GM06990 (cell line): ENCODE measurements at places on chromosomes 6 and 20.
A peak's percentile ranks its signal among the peaks of the same experiment; 100 is the strongest.

DNA sequence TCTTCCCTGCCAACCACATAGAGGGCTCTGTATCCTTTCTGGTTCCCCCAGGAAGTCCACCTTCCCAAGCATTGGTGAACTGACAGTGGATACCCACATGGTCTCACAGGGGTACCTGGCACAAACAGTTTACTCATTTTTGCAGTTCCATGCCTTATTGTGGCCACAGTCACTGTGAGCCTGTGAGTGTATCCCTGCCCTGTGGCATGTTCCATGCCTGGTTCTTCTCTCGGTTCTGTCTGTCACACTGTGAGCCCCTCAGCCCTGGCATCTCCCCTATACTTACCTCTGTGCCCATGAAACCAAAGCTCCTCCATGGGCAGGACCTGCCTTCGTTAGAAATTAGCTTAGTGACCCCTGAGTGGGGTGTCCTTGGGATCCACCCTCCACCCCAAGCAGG is 107.8 kb downstream of the TOX2 start:
- DNase-seq, result no peak

DNA sequence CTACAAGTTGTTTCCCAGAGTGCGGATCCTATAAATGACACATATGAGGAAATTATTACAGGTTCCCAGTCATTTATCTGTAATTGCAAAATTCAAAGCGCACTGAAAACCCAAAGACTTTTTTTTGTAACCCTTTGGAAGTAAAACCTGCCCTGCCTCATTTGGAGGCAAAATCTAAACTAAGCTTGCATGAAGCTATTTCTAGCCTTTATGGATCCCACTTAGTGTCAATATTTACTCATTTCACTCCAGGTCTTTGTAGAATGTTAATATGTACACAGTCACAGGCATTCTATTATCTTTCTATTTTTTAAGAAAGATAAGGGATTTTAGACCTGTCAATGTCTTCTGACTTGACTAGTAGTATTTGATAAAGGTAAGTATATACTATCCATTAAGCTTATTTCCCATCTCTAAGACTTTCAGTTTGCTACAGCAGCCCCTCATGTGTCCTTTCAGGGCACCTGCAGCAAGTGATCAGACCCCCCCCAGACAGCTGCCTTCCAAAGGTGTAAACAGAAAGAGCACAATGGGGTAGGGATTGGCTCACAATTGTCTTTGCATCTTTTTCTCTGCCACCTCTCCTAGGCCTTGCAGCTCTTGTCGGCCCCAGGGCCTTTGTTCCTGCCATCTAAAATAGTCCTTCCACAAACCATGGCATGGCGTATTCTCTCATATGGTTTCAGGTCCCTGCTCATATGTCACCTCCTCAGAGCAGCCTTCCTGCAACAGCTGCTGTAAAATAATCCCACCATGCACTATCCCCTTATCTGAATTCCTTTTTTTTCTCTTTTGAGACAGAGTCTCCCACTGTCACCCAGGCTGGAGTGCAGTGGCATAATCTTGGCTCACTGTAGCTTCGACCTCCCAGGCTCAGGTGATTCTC is 1.3 kb upstream of the REPS1 start:
- no peak for DNase-seq

DNA sequence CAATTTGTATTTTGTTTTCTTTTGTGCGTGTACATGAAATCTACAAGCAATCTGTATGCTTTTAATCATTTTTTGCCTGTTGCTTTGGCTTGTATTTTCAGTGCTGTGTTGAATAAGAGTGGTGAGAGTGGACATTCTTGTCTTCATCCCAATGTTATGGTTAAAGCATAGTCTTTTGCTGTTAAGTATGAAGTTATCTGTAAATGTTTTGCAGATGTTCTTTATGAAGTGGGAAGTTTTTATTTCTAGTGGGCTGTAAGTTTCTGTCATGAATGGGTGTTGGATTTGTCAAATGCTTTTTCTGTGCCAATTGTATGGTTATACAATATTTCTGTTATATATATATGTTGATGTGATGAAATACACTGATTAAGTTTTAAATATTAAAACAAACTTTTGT is 24.2 kb downstream of the ZKSCAN3 start:
- no peak for DNase-seq

DNA sequence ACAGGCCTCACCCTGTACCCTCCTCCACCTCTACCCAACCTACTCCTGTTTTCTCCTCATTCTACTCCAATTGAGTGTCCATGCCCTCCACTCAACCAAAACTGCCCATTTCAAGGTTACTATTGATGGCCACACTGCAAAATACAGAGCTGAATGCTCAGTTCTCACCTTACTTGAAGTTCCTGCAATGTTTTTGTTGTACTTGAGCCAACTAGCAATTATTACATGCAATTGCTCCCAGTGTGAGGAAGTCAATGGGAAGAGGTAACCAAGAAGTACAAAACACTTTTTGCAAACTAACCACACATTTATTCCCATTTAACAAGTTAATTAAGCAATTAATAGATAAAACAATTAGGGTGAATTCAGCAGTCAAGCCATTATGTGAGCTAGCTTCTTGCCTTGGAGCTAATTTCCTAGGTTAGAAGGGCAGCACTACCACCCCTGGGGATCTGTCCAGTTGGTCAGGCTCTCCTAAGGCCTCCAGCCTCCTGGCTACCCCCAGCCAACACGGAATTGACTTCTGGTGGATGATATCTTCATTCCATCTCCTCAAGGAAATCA is 52.4 kb upstream of the GGTLC1 start:
- no peak for DNase-seq

DNA sequence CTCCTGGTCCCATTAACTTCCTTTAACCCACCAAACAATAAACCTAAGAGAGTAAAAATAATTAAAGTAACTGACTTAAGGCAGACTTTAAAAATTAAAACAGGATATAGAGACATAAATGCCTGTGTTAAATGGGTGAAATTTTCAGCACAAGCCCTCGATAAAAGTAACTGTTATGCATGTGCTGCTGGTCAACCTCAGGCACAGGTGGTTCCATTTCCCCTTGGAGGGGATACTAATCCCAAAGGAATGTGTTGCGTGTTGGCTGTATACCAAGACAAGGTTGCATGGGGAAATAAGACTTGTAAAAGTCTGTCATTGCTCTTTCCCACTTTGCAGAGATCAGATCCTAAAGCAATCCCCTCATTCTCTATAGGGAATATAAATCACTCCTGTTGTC is 25.8 kb downstream of the HLA-A start:
- no peak for DNase-seq

GRCh38 chr20:36501367-36502006 is 39.8 kb upstream of the MYL9 start:
- no peak for DNase-seq

GRCh38 chr6:142162780-142163179 is 15.7 kb downstream of the VTA1 start:
- DNase-seq, result no peak

DNA sequence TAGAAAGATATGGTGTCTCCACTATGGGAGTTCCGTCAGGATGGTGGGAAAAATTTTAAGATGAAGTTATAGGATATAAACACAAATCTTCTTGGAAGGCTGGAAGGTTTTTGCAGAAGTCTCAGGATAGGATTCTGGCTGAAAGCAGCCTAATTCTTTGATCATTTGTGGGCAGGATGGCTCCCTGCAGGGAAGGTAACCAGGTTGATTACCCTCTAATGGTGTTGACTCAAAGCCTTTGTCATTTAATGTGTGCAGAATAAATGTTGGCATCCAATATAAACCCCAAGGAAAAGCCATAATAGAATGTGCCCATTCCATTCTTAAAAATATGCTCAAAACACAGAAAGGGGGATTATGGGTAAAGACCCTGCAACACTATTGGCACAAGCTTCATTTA is 204.3 kb downstream of the EPM2A start:
- DNase-seq, result no peak

DNA sequence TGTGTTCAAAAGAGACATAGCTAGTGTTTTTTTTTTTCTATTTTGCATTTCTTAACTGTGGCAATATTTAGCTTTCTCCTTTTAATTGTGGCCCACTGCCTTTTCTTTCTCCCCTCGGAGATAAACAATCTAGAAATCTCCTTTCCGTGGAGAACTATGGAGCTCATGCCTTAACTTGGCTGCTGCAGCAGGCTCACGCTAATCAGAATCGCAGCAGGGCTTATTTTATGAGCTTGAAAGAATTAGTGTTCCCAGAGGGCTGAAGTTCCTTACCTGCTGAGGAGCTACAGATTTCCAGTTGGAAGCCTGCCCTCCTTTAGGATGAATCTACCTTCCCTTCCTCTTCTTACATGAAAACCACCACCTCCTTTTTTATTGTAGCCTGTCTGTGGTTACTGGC is 35.6 kb downstream of the CTNNBL1 start:
- no peak for DNase-seq

GRCh38 chr20:8948442-8949020 is 120.4 kb upstream of the PLCB4 start:
- no peak for DNase-seq

- no peak for DNase-seq
These were observed 20.2 kb downstream of the PRPH2 start for GRCh38 chr6:42702200-42702599.

DNA sequence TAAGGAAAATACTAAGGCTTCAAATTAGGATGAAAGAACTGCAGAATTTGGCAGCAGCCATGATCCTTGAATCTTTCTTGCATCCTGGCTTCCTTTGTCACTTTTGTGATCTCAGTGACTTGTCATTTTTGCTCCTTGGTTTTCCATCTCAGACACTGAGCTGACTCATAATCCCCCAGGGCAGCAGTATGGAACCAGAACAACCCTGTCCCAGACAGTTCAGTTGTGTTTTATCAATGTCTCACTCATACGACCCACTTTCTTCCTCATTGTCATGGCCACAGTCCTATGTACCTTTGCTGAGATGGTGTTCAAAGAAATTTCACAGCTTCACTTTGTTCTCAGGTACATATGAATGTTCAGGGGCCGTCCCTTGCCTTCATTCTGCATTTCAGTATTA is 488.5 kb upstream of the BTBD3 start:
- DNase-seq, result no peak

DNA sequence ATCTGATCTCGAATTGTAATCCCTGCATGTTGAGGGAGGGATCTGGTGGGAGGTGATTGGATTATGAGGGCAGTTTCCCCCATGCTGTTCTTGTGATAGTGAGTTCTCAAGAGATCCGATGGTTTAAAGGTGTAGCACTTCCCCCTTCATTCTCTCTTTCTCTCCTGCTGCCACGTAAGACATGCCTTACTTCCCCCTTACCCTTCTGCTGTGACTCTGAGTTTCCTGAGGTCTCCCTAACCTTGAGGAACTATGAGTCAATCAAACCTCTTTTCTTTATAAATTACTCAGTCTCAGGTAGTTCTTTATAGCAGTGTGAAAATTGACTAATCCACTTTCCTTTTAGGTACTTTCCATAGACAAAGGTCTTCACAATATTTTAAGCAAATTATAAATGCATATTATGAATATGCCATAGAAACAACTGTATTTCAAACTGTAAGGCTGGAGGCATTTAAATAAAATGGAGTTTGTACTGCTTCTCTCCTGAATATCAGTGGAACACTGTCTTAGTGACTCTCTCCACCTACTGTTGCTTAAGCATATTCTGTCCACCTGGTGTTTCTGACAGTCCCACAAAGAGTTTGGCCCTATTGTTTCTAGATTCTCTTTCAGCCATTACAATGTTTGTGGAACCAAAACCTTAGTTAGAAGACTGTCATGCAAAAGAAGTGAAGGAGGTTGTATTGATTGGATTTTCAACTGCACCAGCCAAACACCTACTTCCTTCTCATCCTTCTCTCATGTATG is 24.3 kb upstream of the IL17A start:
- DNase-seq, result peak; percentile 24
